ENCODE measurements at places on chromosomes 3 and 15.

DNA sequence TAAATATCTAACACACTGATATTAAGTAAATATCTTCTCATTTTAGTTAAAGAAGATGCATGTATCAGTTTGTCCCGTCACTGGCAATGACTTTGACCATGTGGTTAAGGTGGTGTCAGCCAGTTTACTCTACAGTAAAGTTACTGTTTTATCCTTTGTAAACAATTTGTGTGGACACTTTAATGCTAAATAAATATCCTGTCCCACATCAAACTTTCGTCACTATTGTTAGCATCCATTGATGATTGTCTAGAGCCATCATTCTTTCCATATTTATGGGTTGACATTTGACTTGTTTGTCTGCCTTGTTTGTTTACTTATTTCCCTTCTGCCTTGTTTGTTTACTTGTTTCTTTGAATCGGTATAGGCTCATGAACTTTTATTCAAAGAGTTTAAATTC lies 11.0 kb upstream of the GPD1L start:
- DNase-seq = no peak

- DNase-seq = no peak
Observed at GRCh38 chr15:66095871-66096687, 157.5 kb downstream of the MEGF11 start.

GRCh38 chr3:186235554-186235953 lies 126.5 kb downstream of the DGKG start:
- no peak for DNase-seq

GRCh38 chr3:143795874-143796273 lies 52.4 kb downstream of the SLC9A9 start:
- DNase-seq = no peak

DNA sequence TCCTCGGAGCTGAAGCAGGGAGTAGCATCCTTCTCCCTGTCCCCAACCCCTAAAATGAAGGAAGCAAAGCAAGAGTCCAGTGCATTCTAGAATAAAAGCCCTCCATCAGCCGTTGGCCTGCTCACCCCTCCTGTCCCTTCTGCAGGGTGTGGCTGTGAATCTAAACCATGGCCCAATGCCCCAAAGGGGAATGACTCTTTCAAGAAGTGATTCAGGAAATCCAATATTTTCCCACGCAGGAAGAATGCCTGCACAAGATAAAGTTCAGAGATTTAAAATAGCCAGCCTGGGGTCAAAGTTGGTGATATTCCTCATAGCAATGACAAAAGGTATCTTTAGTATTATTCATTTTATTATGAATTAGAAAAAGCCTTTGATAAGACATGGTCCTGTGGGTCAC lies 38.5 kb downstream of the SLCO2A1 start:
- DNase-seq = no peak

GRCh38 chr15:73593304-73594074 lies 39.7 kb downstream of the NPTN start:
- no peak for DNase-seq

DNA sequence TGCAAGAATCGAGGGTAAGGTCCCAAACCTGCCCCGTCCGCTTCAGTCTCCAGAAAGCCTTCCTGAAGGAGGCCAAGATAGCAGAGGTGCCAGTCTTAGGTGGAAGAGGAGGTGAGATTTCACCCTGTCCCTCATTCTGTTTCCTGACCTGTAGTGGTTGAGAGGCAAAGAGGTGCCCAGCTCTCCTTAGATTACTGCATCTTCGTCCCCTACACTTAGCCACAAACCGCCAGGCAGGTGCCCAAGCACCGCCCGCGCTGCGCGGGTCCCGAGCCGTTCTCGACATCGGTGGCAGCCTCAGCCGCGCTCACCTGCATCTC lies 23.8 kb upstream of the POLG start:
- DNase-seq = no peak

- DNase-seq = no peak
Observed at GRCh38 chr3:100798012-100798411, 88.7 kb downstream of the TFG start.

DNA sequence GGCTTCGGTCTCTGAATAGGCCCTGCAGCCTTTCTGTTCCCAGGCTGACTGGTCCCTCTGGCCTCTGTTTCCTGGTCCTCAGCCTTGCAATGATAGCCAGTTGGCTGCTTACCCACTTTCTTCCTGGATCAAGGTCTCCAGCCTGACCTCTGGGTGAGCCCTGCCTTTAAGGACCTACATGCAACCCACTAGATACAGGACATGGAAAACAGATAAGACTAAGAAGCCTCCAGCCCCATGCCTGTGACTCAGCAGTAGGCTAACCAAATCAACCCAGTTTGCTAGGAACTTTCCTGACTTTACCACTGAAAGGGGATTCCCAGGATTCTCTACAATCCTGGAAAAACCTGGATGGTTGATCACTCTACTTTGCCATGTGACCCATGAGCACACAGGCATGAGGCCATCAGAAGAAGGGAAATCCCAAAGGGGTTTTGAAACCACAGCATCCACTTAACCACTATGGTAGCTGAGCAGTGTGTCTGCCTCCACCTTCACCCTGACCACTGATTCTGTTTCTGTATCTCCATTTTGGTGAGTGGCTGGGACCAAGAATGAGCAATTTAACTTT lies 188.1 kb downstream of the CHST2 start:
- DNase-seq = no peak

DNA sequence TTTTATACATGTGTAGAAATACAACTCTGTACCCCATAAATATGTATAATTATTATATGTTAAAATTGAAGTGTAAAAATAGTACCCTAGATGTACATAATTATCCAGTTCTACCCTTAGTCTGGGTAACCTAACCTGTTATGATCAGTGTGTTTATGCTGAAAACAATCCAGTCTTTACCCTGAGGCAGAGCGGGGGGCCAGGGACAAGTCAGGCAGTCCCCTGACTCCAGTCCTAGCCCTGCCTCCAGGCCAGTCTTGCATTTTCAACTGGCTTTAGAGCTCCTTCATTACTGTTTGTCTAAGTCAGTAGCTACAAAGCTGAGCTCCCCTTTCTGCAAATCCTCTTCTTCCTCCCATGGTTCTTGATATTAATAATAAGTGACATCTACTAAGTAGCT lies 3.1 kb downstream of the MESD start:
- DNase-seq = no peak

GRCh38 chr3:129837065-129837642 lies 56.4 kb downstream of the TMCC1 start:
- DNase-seq = no peak

DNA sequence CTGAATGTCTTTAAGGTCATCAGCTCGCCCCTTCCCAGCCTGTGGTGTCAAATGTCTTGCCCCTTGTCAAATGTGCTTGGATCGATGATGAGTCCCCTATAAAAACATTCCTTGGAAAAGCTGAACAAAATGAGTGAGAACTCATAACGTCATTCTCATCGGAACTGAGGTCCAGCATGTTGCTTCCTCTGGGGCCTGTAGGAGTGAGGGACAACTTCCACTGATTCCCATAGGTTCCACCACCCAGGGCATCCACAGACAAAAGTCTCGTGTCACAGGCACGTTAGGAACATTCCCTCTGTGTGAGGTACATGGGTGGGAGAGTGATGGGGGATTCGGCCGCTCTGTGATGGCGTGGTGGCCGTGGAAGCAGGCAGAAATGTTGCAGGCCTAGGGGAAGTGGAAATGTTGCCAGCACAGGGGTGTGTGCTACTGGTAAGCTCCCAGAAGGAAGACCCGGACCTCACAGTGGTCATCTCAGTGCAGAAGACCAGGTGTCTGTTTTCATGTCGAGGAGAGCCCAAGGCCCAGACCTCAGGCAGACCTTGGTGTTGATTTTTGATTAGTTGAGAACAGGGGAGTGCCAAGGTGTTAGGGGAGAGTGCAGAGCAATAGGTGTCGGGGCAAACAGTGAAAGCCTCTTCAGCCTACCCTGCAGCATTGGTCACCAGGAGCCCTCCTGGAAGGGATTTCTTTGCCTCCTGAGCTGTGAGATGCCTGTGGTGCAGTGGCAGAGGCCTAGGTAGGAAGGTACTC lies 96.8 kb downstream of the SNRPN start:
- DNase-seq = no peak

GRCh38 chr3:172312001-172312400 lies 136.3 kb downstream of the GHSR start:
- DNase-seq = no peak

- no peak for DNase-seq
Observed at GRCh38 chr3:122691195-122691594, 10.6 kb downstream of the PARP14 start.

DNA sequence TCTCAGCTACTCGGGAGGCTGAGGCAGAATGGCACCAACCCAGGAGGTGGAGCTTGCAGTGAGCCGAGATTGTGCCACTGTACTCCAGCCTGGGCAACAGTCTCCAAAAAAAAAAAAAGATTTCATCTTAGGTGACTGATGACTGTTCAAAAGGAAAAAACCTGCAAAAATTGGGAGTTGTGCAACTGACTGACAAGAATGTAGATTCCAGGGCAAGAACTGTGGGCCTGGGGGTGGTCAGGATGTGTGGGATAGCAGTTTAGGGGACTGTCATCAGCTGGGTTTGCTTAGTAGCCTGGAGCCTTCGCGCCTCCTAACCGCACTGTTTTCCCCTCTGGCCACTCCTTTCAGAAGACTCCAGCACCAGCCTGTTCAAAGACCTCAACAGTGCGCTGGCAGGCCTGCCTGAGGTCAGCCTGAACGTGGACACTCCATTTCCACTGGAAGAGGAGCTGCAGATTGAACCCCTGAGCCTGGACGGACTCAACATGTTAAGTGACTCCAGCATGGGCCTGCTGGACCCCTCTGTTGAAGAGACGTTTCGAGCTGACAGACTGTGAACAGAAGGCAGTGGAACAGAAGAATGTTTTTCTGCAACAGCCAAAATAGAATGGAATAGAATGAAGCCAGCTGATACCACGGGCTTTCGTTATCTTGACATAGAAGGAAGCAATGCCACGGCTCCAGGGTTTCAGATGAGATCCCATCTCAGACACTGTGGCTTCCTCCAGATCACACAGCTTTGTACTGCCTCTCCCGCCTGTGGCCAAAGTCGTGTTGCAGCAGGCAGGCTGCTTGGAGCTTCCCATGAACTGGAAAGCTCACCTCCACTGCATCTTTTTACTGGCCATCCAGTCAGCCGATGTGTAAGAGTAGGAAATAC lies 75.3 kb upstream of the BLM start:
- no peak for DNase-seq

DNA sequence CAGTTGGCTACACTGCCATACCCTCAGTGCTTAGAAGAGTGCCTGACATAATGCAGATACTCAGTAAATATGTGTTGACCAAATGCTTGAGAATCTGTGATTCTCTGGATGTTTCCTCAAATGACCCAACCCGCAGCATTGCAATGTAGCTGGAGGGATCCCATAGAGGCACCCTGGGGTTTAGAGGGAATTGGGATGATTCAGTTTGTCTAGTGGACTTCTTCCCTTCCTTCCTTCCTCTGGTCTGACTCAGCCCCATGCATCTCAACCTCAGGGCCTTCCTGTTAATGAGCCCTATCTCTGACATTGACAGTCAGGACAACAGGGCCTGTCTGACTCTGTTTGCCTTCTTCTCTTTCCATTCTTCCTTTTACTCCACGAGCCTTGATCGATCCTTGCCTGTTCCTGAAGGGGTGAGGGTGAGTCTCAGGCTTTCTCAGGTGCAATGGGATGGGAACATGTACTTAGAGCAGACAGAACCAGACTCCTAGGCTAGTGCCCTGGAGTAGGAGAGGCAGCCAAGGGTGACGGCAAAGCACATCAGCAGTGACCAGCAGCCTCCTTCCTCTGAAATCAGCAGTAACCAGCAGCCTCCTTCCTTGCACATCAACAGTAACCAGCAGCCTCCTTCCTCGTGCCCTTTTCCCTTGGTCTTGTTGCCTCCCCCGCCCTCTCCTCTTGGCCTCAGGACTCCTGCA lies 78.2 kb downstream of the DGKG start:
- no peak for DNase-seq

- DNase-seq = no peak
Observed at GRCh38 chr3:78873641-78874040, 894.2 kb downstream of the ROBO1 start.

DNA sequence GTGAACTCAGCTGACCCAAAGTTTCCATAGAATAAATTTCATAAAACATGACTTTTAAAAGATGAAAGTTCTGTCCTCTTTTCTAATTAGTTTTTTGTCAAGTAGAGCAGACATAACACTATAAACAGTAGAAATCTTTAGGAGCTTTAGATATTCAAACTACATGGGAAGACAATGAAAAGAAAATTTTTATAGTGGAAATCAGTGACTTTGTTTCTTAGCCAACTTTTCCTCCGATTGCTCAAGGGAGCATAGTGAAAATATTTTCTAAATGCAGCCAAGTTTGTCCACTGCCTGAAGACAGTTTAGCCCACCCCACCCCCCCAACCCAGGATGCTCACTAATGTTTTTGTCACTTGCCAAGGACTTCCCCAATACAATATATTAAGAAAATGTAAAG lies 114.9 kb downstream of the PLD1 start:
- no peak for DNase-seq

GRCh38 chr3:69484507-69485393 lies 98.9 kb upstream of the FRMD4B start:
- no peak for DNase-seq

GRCh38 chr15:38843051-38843501 lies 278.5 kb upstream of the RASGRP1 start:
- no peak for DNase-seq

DNA sequence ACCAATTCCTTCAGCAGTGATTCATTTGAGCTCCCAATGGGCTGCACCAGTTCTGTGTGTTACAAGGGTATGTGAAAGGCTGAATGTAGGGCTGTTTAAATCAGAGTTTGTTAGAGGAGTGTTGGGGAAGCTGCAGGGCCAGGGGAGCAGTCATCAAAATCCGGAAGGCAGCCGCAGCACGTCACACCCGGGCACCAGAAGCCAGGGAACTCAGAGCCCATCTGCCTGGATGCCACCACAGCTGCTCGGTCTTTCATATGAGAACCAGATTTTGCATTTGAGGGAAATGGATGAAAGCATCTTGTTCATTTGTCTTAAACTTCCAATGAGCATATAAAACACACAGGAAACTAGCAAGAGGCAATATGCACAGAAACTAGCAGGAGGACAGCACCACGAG lies 24.2 kb upstream of the NEO1 start:
- DNase-seq = no peak

DNA sequence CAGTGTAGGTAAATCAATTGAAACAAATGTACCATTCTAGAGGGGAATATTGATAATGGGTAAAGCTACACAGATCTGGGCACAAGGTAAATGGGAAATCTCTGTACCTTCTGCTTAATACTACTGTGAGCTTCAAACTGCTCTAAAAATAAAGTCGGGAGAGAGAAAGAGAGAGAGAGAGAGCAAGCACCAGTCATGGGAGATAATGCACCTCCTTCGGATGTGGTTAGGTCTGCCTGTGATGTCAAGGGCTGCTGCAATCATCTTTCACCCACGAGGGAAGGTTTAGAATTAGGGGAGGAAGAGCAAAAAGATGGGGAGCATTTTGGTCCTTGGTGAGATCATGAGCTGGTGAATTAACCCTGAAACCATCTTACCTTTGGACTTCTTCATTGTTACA lies 219.1 kb downstream of the ZNF385D start:
- DNase-seq = no peak

DNA sequence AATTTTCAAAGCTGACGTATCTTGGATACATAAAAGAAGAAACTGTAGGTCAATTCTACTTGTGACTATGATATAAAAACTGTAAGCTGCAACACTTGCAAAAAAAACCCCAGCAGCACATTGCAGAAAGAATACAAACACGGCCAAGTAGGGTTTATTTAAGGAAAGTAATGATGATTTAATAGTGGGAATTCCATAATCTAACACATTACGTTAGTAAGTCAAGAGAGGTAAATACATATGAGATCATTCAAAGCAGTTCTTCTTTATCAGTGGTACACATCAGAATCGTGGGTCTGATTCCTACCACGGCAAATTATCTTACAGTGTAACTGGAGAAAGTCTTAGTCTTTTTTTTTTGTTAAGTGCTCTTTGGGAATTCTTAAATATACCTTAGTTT lies 292.4 kb upstream of the WNT5A start:
- no peak for DNase-seq
